ENCODE measurements at places on chromosomes 3 and 15.

GRCh38 chr3:11548721-11549131 lies 95.0 kb downstream of the VGLL4 start:
- DNase-seq: peak; percentile 26

GRCh38 chr15:25605151-25605550 lies 166.3 kb upstream of the UBE3A start:
- DNase-seq: no peak

GRCh38 chr3:138222942-138223287 lies 35.8 kb downstream of the ARMC8 start:
- no peak for DNase-seq

DNA sequence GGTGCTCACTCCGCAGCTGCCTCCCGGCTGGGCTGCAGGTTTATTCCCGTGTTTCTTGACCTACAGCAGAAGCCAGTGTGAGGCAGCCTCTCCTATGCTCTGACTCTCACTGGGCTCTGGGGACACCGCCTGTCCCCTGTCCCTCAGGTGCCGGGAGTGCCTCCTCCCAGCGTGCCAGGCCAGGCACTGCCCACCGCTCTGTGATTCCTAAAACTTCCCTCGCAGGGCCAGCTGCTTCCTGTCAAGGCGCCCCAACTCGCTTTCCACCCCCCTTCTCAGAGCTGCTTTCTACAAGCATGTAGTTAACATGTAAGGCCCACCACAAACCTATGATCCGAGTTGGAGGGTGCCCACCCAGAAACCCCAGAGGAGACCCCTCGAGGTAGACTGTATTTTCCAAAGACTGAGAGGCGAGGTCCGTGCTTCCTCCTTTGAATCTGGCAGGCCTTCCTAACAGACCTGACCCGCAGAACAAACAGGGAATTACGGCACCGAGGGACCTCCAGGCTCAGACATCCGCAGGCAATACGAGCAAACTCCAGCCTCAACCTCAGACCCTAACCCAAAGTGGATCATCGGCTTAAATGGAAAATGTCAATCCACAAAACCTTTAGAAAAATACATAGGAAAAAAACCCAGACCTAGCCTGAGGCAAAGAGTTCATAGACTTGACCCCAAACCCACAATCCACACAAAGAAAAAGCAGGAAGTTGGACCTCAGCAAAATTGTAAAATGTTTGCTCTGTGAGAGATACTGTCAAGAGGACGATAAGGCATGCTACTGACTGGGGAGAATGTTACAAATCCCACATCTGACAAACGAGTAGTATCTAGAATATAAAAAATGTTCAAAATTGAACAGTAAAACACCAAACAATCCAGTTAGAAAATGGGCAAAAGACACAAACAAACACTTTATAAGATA lies 121.3 kb upstream of the IQSEC1 start:
- no peak for DNase-seq

- DNase-seq: no peak
These were observed 341.4 kb downstream of the CNTN3 start for GRCh38 chr3:74273091-74273490.

GRCh38 chr3:9396301-9396631 lies 1.1 kb upstream of the SETD5 start:
- peak; percentile 96 for DNase-seq

DNA sequence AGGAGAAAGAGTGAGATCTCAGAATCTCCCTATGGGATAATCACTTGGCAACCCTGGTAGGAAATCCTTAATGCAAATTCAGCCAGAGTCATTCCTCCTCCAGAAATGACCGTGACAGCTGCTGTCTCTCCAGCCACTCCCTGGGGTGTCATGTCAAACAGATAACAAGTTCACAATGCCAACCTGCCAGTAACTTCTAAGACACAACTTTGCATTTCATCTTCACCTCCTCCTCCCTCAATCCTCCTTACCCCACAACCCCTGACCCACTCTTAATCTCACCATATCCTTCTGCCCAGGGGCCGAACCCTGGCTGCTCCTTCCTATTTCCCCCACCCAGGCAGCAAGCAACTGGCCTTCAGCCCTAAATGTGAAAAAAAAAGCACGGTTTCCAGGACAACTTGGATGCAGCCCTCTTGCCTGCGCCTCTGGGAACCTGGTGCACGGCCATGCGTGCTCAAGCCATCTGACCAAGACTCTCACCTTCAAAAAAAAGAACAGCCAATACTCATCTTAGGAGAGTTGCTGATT lies 166.0 kb downstream of the NTRK3 start:
- no peak for DNase-seq

GRCh38 chr3:176633511-176633910 lies 563.8 kb downstream of the TBL1XR1 start:
- DNase-seq: no peak

GRCh38 chr3:177034832-177035475 lies 162.3 kb downstream of the TBL1XR1 start:
- no peak for DNase-seq

- no peak for DNase-seq
These were observed 29.8 kb downstream of the HGD start for GRCh38 chr3:120652281-120652680.

GRCh38 chr15:55241891-55242290 lies 45.1 kb upstream of the RSL24D1 start:
- no peak for DNase-seq

- DNase-seq: no peak
These were observed 162.8 kb upstream of the RARB start for GRCh38 chr3:25265284-25265683.

DNA sequence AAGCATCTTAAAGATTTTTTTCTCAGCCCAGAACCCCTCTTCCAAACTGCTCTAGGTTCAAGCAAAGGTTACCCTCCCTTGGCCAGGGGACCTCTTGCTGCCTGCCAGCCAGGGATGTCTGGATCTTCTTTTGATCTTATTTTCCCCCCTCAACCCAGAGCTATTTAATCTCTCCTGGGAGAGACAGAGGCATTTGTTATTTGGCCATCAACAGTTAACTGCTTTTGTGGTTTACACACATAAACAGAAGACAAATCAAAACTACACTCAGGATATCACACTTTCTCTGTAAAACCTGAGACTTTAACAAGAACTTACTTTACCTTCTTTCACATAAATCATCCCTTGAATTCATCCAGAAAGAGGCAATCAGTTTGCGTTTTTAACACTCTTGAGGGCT lies 272.5 kb downstream of the THSD4 start:
- DNase-seq: no peak

DNA sequence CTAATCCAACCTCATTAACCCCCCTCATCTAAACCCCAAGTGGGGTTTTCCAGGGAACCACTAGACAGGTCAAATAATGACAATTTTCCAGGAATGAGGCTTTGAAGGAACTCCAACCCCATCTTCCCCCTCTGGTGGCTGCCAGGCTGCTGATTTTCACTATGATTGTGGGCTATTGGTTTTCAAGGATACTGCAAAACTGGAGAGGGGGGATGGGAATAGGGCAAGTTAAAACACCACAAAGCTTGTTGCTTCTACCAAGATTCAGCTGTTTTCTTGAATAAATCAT lies 10.4 kb upstream of the ZNF662 start:
- DNase-seq: no peak

- DNase-seq: no peak
These were observed 181.8 kb downstream of the TBC1D2B start for GRCh38 chr15:77895742-77896141.

- DNase-seq: no peak
These were observed 23.1 kb upstream of the ANKRD28 start for GRCh38 chr3:15820911-15821310.

- DNase-seq: no peak
These were observed 539.1 kb downstream of the UNC13C start for GRCh38 chr15:54517366-54517765.

GRCh38 chr3:191342006-191342405 lies 11.7 kb upstream of the UTS2B start:
- no peak for DNase-seq

- DNase-seq: no peak
These were observed 89.7 kb upstream of the RASGRF1 start for GRCh38 chr15:79180318-79180717.

DNA sequence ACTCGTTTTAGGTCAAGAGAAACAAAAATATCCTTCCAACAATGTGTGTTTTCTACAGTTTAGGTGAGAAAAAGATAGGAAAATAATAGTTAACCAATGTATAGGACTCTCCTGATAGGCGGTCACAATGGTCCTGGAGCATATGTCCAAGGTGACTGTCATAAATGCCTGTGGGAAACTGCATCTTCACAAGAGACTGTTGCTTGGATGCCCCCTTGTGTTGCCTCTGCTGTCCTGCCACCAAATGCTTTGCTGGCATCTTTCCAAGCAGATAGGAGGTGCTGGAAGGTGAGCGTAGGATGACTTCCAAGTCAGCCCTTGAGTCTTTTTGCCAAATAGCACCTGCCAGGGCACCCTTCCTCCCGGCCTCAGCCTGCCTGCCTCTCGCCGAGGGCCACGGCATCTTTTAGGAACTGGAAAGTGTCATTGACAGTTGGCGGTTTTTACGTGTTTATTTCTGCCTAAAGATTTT lies 24.1 kb upstream of the SACM1L start:
- DNase-seq: peak; percentile 52

- no peak for DNase-seq
These were observed 110.5 kb upstream of the BFSP2 start for GRCh38 chr3:133289322-133289721.

DNA sequence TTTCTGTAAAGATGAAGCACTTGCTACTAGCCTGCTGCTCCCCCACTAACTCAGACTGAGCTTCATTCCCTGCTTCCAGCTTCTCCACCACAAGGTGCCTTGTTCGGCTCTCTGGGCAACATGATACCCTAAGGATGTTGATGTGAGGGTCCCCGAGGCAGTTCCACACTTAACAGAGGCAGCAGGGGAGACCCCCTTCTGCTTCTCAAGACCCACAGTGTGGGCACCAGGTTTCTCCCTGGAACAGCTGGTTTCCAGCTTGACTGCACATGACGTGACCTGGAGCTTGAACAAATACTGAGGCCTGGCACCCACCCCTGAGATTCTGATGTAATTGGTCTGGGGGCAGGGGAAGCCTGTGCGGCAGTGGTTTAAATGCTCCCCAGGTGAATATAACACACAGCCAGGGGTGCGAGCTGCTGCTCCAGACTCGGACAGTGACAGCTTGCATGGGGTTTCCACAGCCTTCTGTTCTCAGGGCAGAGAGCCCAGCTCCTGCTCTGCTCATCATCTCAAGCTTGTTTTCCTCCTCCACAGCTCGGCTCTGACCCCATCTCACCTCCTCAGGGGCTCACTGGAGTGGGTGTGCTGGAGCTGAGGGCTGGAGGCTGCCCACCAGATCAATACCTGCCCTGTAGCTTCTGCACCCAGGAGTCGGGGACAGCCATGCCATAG lies 95.0 kb upstream of the HACD2 start:
- DNase-seq: no peak

DNA sequence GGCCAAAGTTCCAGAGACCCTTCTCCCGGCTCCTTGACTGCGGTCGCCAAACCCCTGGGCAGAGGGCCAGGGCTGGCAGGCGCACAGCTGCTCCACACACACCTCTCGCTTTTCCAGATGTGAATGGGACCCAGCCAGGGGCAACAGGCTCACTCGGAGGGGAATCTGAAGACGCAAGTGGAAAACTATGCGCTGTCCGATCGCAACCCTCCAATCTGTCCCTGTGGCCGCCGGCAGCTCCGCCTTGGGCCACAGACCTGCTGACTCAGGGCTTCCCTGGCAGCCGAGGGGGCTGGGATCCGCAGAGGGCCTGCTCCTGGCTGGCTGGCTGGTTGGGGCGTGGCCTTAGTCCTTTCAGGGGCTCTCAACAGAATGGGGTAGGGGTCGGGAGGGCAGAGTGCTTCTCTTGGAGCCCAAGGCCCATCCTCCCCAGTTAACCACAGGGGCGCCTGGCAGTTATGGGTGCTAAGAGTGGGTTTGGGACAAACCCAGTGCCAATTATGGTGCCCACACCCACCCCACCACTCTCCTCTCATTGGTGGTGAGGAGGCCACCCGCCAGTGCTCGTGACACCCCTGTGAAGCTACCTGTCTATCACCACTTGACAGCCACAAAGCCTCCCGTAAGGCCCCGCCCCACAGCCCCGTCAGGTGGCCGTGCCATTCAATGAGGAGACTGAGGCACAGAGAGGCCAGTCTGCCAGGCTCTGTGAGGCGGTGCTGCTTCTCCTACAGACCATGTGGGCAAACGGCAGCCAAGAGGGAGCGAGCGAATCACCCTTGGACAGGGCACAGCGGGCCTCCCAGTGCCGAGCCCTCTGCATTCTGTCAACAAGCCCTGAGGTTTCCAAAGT lies 53.8 kb downstream of the IQSEC1 start:
- peak; percentile 42 for DNase-seq

DNA sequence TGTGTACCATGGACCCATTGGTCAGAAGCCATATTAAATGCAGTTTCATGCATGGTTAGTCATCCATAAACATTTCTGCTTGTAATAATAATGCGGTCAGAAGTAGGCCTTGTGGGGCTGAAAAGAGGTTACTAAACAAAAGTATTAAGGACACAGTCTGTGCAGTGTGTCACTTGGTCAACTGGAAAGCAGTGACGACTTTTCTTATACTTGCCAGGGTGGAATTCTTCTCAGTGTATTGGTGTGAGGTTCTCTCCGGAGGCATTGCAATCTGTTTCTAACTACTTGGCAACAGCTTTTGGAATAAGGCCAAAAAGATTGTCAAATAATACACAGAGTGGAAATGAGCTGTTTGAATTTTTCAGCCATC lies 46.8 kb downstream of the CHL1 start:
- DNase-seq: no peak

DNA sequence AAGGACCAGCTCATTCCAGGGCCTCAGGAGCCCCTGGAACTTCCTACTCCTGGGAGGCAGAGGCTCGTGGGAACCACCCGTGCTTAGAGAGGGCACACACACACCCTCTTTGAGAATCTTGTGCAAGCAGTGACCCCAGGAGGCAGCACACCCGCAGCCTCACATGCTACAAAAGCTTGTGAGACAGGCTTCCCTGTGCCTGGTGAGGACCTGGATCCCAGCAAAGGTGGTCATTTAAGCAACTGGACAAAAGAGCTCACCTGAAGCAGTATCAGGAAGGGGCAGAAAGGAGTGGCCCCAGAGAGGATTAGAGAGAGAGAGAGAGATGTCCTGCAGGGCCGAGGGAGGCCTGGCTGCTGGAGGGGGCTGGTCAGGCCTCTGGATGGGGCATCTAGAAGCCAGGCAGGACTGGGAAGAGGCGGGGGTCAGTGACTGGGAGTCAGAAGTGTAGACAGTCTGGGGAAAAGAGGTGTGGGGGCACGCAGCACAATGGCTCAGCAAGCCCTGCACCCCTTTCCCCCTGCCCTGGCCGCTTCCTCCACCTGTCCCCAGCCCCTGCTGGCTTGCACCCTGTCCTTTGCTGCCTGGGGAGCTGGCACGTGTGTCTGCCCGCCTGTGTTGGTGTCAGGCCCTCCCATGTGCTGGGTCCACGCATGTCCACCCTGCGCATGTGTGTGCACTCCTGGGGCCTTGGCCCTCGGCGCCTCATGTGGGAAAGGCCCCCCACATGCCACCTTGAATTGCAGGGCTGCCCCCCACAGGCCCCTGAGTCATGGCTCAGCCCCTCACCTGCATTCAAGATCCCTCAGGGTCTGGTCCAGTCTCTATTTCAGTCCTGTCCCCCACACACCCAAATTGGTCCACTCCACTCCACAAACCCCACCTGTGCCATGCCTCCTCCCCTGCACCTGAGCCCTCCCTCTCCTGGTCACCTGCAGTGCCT lies 36.9 kb downstream of the TSPAN3 start:
- DNase-seq: no peak

GRCh38 chr15:84982301-84982920 lies 755 bp downstream of the PDE8A start:
- peak; percentile 22 for DNase-seq

All from foreskin keratinocyte (primary cell).